ENCODE measurements at places on chromosomes 2 and 18.
A peak's percentile ranks its signal among the peaks of the same experiment; 100 is the strongest.

DNA sequence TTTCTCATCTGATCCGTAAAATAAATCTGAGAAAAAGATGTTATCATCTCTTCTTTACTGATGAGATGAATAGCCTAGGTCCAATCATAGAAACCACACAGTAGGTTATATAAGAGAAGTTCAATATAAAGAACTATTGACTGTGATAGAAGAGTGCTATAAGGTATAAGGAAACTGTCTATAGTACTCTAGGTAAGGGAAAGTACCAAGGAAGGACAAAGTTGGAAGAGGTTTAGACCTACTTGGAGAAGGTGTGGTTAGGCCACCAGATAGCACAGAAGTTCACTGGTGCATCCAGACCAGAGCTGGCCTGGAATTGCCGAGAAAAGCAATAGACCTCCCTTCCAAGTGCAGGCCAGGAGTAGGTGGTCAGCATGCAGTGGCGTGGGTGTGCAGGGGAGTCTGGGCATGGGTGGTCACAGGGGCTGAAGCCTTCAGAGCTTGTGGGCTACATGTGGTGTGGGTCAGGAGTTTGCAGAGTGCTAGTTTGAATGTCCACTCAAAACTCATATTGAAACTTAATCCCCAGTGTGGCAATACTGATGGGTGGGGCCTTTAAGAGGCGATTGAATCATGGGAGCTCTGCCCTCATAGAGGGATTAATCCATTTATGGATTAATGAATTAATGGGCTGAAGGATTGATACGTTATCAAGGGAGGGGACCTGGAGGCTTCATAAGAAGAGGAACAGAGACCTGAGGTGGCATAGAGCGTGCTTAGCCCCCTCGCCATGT lies 86.3 kb downstream of the ALPK2 start:
- no peaks in the 10 kb centered on the region for H3K36me3 ChIP-seq
- H3K27ac ChIP-seq = peak overlapping the region; percentile 91
- H3K27me3 ChIP-seq = no peaks in the 10 kb centered on the region
- peaks cover 94% of the 10 kb centered on the region for H3K4me1 ChIP-seq

DNA sequence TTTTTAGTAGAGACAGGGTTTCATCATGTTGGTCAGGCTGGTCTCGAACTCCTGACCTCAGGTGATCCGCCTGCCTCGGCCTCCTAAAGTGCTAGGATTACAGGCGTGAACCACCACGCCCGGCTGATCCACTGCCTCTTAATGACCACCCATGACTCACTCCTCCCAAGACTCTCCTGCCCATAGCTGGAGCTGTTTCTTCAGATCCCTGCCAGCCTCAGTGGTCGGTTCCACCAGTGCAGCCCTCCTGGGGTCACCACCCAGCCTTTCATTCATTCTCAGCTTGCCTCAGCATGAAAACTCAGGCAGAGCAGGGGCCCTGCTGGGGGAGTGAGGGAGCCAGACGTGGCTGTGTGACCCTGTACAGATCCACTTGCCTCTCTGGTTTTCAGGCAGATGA lies 12.5 kb downstream of the KCNIP3 start:
- H3K27ac ChIP-seq = no peak overlapping the region
- DNase-seq = no peak
- no peaks in the 10 kb centered on the region for H3K36me3 ChIP-seq
- H3K4me3 ChIP-seq = no peak overlapping the region

DNA sequence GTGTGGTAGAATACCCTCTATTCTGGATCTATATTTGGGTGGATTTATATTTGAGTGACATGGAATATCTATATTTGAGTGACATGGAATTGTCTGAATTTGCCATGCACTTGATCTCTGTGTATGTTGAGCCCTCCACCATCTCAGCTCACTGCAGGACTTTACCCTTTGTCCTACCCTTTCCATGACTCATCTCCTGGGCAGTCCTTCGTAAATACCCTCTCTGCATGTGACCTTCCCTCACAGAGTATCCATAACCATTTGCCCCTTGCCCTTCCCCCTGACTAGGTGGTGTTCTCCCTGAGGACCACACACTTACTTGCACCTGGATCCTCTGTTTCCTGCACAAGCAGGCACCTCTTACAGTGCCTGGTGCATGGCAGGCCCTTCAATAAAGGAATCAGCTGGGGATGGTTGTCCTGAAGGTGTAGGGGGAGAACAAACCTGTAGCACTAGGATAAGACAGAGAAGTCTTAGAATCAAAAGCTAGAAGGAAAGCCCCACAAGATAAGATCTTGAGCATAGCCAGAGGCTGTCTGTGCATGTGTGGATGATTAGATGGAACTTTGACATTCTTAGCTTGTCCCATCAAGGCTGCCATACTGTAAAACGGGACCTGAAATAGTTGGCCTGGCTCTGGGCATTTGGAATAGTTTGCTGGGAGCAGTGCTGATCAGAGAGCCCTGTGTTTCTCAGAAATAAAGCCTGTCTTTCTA lies 230.4 kb downstream of the FHOD3 start:
- no peaks in the 10 kb centered on the region for H3K27me3 ChIP-seq
- no peaks in the 10 kb centered on the region for H3K4me1 ChIP-seq
- no peak for DNase-seq
- no peak overlapping the region for H3K4me3 ChIP-seq

- H3K36me3 ChIP-seq = no peaks in the 10 kb centered on the region
- no peak overlapping the region for H3K4me3 ChIP-seq
- no peak overlapping the region for H3K27ac ChIP-seq
- DNase-seq = no peak
- no peaks in the 10 kb centered on the region for H3K27me3 ChIP-seq
Measured at GRCh38 chr2:61090386-61090921, 24.8 kb downstream of the SANBR start.

Measured in stimulated activated naive B cell treated with anti-CD40 and anti-IgM and Interleukin-4, amounts not matched to agents 10 μg/mL and 1 μg/mL and 100 μg/mL, for 72 hours (primary cell).